ENCODE measurements at places on chromosomes 4 and X. TPM values are rescaled to one million over a fixed set of nuclear protein-coding genes. Genes with fewer than 3 reads are reported as not detected.

The LEF1 gene
- total RNA-seq = not detected

The HERC5 gene
- 7.7 TPM for total RNA-seq

The CSAG3 gene
- not detected for total RNA-seq

The PAGE4 gene
- total RNA-seq = not detected

The HSFX3 gene
- total RNA-seq = not detected

The SOD3 gene
- total RNA-seq = 86.4 TPM

The CHRDL1 gene
- 404 TPM for total RNA-seq

The PRMT9 gene
- 12.2 TPM for total RNA-seq

The TRAM1L1 gene
- total RNA-seq = 0.44 TPM

The NAP1L3 gene
- total RNA-seq = 0.49 TPM

Measured in subcutaneous adipose tissue (tissue), 4 donors.